Activated naive CD4-positive, alpha-beta T cell (primary cell): ENCODE measurements at places on chromosomes 3 and 15.

GRCh38 chr15:85276508-85276907, 103.9 kb upstream of the AKAP13 start:
- no peak for DNase-seq

DNA sequence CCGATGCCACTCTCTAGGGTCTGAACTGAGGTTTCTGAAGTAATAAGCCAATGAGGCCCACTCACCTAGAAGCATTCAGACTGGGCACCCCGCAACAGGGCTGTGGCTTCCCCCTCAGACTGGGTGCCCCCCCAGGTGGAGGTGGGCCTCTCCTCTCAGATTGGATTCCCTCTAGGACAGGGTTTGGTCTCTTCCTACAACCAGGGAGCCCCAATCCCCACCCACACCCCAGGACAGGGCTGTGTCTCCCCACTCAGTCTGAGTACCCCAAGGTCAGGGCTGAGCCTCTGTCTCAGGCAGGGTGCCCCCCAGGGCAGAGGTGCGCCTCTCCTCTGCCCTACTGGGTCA, 27.7 kb downstream of the PTH1R start:
- DNase-seq: no peak

GRCh38 chr15:31265090-31265870, 61.4 kb upstream of the KLF13 start:
- no peak for DNase-seq

GRCh38 chr3:158026236-158026635, 80.0 kb downstream of the SHOX2 start:
- DNase-seq: no peak

DNA sequence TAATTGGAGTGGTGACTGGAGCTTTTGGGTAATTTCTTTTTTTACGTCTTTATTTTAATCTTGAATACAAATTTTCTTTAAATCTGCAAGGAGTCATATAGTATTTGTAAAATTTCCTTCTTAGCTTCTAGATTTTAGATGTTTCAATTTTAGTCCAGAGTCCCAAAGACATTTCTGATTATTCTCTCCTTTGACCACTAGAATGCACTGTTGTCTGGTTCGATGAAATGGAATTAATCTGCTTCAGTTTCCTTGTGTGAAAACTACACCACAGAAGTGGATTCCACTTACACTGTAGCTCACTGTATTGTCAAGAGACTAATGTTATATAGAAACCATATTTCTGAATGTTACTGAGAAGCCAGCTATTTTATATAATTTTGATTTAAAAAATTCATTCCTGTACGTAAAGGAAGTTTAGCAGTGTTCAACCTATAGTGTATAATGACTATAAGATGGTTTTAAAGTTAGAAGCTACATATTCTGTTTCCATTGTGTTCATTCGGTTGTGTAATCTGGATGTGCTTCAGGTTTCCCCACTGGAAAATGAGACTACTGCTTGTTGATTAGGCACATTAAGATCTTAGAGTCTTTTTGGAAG, 6.1 kb downstream of the GRAMD1C start:
- DNase-seq: no peak

- no peak for DNase-seq
Measured at GRCh38 chr3:146589899-146590508, 15.1 kb downstream of the PLSCR5 start.

DNA sequence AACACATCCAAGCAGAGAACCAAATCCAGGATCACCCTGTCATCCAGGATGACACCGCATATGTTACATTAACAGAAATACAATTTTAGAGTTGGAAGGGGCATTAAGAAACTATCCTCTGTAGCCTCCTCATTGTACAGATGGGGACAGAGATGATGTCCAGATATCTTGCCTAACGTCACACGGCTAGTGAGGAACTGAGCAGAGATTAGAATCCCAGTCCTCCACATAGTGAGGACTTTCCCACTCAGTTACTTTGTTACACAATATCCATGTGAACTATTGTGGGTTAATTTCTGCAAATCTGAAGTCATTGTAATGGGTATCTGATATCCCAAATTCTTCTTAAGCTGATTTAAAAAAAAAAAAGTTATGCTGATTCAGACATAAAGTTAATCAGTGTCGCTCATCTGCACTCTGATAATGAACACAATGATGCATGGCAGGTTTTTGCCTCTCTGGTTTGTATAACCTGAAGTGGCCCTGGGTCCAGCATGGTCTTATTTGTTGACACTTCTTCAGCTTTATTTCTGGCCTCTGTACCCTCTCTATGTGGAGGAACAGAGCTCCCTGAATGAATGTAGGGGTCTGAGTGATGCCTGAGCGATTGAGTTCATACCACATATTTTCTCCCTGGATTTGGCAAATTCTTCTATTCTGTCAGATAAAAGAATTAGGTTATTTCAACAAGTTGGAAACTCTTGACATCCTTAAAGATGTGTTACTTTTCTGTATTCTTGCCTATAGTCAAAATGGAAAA, 76.0 kb upstream of the LIMD1 start:
- no peak for DNase-seq

GRCh38 chr3:190586631-190587011, 72.7 kb downstream of the IL1RAP start:
- DNase-seq: no peak

- DNase-seq: no peak
Measured at GRCh38 chr3:65914032-65914739, 124.5 kb downstream of the MAGI1 start.

- no peak for DNase-seq
Measured at GRCh38 chr15:35874260-35874905, 328.4 kb upstream of the DPH6 start.

GRCh38 chr15:86570738-86571137, 491.1 kb downstream of the AGBL1 start:
- DNase-seq: no peak

GRCh38 chr15:76866716-76867321, 38.3 kb downstream of the SCAPER start:
- DNase-seq: no peak

DNA sequence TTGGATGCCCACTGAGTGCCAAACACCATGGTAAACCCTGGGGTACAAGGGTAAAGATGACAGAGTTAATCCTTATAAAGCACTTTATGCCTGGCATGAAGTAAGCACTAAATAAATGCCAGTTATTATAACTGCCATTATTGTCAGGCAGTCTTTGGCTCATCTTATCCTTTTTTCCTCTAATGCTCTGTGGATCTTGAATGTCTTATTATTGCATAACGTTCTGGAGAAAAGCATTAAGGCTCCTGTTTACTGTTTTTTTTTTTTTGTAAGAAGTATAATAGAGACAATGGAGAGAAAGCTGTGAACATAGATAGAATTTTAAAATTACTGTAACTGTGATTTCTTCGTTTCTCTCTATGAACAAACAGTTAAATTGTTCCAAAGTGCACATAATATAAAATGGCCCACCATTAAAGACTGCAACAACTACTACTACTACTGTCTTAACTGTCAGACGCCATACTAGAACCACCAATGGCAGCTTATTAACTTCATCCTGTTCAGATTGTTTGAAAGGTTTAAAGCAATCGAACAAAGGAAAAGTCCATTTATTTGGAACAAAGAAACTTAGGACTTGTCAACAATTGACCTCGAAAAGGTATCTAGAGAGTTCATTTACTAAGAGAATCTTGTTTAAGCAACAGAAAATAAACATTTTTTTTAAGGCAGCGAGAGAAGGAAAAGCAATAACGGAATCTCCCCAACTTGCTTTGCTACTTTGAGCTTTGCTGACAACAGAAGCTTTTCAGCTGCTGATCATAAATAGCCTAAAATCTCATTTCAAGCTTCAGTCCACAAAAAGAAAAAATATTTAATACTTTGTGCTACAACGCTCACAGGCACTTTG, 520.7 kb downstream of the ROBO1 start:
- DNase-seq: no peak

DNA sequence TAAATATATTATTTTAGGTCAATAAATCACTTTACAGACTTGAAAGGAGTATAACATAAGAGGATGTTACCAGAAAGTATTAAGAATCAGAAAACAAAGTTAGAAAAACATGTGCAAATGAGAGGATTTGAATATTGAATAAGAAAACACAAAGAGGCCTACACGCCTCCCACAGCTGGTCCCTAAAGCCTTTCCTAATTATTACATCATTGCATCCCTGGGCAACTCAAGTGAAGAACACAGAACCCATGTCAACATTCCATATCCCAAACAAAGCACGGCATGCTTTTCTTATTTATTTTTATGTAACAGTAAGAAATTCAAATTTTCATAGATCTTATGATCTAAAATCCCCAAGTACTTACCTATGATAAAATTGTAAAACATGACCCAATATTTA, 61.2 kb downstream of the HERC1 start:
- no peak for DNase-seq

DNA sequence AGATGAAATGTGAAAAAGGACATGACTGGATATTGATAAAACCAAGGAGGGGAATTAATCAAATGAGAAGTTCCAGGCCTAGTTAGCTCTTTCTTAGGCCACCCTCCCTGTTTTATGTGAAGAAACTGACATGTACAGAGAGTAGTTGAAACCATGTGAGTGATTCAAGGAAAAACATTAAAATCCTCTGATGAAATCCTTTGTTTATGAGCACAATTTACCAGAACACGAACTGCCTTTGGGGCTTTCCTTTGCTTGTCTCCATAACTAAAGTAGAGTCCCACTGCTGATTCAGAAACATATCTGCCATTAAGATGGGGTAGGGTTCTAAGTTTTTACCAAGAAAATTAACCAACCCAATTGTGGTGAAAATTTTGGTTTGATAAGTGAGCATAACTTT, 558.3 kb downstream of the NR2F2 start:
- no peak for DNase-seq

- no peak for DNase-seq
Measured at GRCh38 chr3:29853841-29854397, 573.0 kb downstream of the RBMS3 start.

GRCh38 chr3:58206406-58207011, 4.3 kb downstream of the DNASE1L3 start:
- DNase-seq: no peak

DNA sequence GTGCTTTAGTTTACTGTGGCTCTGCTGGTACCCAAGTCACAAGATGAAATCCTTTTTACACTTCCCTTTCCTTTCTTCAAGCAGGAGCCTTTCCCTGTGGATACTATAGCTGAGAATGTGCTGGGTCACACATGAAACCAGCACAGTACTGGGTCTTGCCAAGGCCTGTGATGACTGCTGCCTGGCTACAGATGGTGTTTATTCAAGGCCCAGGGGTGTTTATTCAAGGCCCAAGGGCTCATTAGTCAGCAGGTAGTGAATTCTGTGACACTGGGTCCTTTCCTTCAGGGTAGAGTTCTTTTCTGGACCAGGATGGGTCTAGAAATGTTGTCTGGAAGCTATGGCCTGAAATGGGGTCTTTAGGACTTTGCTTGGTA, 99.4 kb downstream of the SH3GL3 start:
- DNase-seq: no peak

DNA sequence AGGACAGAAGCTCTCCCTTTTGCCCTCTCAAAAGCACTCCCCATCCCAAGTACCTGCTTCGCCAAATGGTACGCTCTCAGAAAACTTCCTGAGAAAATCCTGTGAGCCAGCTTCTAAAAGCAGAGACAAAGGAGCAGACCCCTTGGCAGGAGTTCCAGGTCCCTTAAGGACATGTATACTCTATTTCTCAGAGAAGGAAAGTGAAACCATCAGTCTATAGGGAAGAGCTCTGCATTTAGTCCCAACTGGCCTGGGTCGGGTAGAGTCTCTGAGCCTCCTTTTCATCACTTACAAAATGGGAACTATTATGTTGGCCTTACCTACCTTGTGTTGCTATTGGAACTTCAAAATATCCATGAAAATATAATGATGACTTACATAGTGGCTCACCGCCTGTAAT, 19.7 kb downstream of the DAPK2 start:
- no peak for DNase-seq

GRCh38 chr3:115666920-115667737, 43.8 kb downstream of the GAP43 start:
- no peak for DNase-seq

DNA sequence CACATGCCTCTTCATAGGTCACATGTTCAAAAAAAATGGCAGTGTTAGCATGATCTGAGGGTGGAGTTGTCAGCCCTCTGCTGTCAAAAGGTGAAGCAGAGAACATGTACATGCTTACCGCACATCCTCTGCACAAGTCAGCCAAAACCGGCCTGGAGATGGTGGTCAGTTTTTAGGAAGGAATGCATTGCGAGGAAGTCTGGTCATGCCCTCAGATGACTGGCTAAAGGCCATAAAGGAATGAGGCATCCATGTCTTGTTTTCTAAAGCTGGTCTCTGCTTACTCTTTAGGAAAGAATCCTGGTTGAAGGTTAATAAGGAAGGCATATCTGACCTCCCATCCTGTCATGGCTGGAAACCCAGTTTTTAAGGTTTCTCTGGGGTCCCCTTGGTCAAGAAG, 292.0 kb upstream of the CCDC54 start:
- DNase-seq: no peak

GRCh38 chr15:73991260-73991659, 835 bp downstream of the STOML1 start:
- no peak for DNase-seq

GRCh38 chr3:130430266-130430665, 84.8 kb downstream of the COL6A5 start:
- DNase-seq: no peak

DNA sequence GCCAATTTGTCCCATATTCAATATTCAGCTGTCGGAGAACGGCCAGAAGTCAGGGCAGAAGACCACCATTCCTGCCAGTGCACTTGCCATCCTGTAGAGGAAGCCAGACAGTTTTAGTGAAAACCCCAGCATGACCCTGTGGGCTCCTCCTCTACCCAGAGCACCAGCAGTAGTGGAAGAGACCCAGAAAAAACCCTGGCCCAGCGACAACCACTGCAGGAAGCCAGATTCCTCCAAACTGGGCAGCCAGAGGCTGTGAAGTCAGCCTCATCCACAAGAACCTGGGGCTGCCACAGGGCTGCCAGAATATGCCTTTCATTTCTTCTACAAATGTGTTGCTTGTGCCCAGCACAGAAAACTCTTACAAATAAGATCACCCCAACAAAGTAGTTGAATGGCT, 67.3 kb downstream of the HMCES start:
- DNase-seq: no peak

GRCh38 chr3:23685541-23686258, 120.1 kb upstream of the UBE2E1 start:
- no peak for DNase-seq

GRCh38 chr15:44682211-44682610, 18.7 kb upstream of the SPG11 start:
- no peak for DNase-seq

GRCh38 chr3:14202874-14203520, 24.4 kb downstream of the LSM3 start:
- DNase-seq: no peak

DNA sequence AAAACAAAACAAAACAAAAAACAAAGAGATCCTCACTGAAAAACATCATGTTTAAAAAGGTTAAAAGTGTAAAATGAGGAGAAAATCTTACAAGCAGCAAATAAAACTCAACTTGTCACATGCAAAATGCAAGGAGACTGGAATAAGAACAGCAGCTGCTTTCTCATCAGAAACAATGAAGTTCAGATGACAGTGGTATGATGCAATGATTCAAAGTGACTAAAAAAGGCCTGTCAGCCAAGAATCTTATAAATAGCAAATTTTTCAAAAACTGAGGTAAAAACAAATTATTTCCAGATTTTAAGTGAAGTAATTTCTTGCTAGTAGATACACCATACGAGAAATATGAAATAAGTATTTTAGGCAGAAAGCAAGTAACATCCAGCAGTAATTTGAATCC, 68.6 kb upstream of the EPHA3 start:
- no peak for DNase-seq
